Activated CD8-positive, alpha-beta T cell treated with anti-CD3 and anti-CD28 coated beads, Interleukin-2, amount 10 ng/mL, durations not matched to agents 7 days and 5 days (primary cell): ENCODE measurements at places on chromosomes 11 and 22.

DNA sequence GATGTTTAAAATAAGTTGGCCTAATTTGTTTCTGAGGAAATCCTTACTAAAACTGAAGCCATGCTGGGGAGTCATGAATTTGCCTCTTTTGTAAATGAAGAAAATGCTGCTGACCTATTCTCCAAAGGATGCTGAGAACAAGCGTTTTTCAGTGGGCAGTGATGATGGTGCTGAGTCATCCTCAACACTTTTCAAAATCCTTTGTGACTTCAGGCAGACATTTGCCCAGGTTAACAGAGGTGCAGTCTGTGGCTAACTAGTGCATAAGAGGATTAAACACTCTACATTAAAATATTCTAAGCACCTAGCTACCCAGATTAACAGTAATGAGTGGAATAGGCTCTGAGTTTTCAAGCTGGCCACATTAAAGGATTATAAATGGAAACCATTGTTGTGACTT, 509.0 kb downstream of the DLG2 start:
- no peak for DNase-seq

- no peak for DNase-seq
These were observed 52.8 kb downstream of the WNT11 start for GRCh38 chr11:76153571-76153923.

DNA sequence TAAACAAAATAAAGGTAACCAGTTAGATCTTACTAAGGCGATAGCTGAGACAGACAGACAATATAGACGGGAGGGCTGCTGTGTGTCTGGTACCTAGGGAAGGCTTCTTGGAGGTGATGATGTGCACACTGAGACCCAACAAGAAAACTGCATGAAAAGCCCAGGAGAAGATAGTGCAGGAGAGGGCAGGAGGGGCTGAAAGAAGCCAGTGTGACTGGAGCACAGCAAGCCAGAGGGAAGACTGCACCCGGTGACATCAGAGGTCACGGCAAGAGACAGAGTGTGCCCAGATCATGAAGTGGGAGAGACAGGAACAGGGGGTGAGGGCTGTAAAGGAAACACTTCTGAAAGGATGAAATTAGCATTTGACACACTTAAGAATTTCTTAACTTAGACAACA, 266.3 kb downstream of the BRD1 start:
- no peak for DNase-seq

- DNase-seq: no peak
These were observed 63.3 kb upstream of the TNRC6B start for GRCh38 chr22:40114411-40114810.

DNA sequence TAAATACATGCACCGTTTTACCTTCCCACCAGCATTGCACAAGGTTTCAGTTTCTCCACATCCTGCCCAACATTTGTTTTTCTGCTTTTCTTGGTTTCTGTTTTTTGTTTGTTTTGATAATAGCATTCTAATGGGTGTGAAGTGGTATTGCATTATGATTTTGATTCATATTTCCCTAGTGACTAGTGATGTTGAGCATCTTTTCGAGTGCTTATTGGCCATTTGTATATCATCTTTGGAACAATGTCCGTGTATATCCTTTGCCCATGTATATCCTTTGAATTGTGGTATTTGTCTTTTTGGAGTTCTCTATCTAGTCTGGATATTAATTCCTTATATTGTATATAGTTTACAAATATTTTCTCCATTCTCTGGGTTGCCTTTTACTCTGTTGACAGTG, 2914.8 kb upstream of the OR11H1 start:
- DNase-seq: no peak

DNA sequence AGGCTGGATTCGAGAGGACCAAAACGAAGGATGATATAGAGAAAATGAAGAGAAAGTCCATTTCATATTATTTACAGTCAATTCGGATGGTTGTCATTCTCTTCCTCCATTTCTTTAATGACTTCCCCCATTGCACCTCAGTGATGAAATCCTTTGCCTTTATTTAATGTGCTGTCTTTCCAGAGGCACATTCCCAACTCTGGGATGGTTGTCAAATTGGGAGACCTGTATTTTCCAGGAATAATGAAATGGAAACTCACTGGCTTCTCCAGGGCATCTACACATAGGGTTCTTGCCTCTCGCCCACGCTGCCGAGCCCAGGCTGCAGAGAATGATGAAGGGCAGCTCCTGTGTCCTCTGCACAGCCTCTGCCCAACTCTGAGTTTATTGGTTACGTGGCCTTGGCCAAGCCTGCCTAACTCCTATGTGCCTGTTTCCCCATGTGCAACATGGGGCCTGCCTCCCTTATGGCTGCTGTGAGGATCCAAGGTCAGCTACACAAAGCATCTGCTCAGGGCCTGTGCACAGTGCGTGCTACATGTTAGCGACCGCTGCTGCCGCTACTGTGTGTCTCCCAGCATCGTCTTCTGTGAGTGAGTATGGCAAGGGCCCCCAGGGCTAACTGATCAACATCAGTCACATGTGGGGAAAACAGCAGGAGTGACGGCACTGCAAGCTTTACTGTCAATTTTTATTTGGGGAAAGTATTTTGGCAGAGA, 81.5 kb upstream of the BID start:
- no peak for DNase-seq

GRCh38 chr11:45644981-45645889, 20.2 kb downstream of the CHST1 start:
- DNase-seq: no peak

GRCh38 chr11:121575250-121575962, 122.6 kb upstream of the SORL1-AS1 start:
- DNase-seq: no peak

DNA sequence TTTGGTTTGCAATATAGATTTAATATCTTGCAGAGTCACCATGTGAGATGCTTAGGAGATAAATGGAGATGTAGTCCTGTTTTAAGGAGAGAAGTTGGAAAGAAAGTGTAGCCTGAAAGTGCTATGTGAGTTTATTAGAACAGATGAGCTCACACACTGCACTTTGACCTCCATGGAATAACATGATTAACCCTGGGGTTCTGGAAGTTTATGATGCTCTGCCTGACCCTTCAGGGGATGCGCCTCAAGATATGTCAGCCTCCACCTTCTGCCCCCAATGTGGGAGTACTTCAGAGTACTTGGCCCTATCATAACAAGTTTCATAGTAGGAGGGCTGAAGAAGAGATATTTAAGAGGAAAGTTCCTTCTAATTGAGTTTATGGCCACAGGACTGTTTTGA, 23.3 kb upstream of the TRIM21 start:
- no peak for DNase-seq

GRCh38 chr11:134164490-134165370, 59.0 kb downstream of the NCAPD3 start:
- DNase-seq: no peak

GRCh38 chr11:117037975-117038350, 60.3 kb downstream of the SIK3 start:
- no peak for DNase-seq

DNA sequence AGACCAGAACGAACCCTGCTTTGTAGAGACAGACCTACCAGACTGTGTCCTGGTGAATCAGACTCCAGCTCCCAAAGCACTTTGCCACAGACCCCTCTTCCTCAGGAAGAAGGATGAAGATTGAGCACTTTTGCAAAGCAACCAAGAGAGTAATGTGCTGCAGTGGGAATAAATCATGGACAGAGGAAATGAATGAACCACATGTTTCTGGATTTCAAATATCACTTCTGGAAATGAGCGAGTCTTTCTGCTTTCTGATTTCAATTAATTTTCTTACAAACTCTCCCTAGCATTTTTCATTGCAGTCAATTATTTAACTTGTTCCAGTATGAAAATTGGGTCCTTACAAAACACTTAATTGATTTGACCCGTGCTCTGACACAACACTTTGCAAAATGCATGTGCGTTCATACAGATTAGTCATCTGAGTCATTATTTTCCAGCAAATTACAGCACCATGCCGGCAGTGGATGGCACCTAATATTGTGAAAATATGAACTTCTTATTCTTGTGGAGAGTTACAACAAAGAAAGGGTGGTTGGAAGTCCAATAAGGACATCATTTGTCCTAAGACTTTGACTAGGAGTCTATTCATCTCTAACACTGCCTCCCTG, 315.9 kb upstream of the CCDC90B start:
- no peak for DNase-seq

GRCh38 chr22:29879753-29880152, 3.2 kb upstream of the MTMR3 start:
- no peak for DNase-seq

- DNase-seq: no peak
These were observed 13.4 kb downstream of the TTLL12 start for GRCh38 chr22:43173566-43173965.

GRCh38 chr22:50304528-50305392, 2.7 kb downstream of the PLXNB2 start:
- no peak for DNase-seq
